ENCODE measurements at places on chromosomes 6 and 20.

GRCh38 chr20:6595704-6596103 is 171.8 kb upstream of the BMP2 start:
- no peaks in the 10 kb centered on the region for H3K4me1 ChIP-seq
- no peaks in the 10 kb centered on the region for H3K27me3 ChIP-seq
- H3K4me3 ChIP-seq = no peak overlapping the region
- no peak for DNase-seq
- no peak overlapping the region for H3K27ac ChIP-seq

DNA sequence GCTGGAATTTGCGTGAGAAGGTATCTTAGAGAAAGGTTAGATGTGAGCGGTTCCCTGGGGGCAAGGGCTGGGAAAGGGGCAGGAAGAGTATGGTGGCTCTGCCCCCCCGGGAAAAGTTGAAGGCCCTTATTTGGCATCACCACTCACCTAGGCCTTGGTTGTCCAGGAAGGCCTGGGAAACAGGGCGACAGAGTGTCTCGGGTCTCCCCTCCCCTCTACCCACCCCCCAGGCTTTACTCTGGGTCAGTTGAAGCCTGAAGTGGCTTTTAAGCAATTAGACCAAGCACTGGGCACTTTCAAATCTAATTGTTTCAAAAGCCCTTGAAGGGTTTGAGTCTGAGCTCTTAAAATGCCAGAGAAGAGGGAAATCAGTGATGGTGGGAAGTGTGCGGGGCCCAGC is 30.2 kb upstream of the FOXP4 start:
- no peak overlapping the region for H3K27ac ChIP-seq
- H3K27me3 ChIP-seq = peaks cover 33% of the 10 kb centered on the region
- H3K4me3 ChIP-seq = no peak overlapping the region
- DNase-seq = no peak
- no peaks in the 10 kb centered on the region for H3K36me3 ChIP-seq
- no peaks in the 10 kb centered on the region for H3K4me1 ChIP-seq

DNA sequence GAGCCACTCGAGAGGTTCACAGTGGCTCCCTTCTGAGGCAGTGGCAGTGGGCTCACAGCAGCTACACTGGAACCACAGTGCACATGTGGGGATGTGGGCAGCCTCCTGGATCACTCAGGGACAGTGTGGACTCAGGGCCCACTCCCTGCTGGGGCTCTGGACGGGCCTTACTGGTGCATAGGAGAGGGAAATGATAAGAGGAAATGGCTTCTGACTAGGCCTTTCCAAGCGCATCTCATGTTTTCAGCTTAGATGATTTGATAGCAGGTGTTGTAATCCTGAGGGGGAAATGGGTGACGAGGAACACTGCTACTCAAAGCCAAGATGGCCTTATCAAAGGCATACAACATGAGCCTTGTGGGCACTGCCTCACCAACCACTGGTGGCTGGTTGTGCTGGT is 44.0 kb downstream of the PANK2 start:
- no peaks in the 10 kb centered on the region for H3K27me3 ChIP-seq
- no peak overlapping the region for H3K4me3 ChIP-seq
- peak overlapping the region; percentile 0 for H3K27ac ChIP-seq
- peaks cover 15% of the 10 kb centered on the region for H3K4me1 ChIP-seq

- DNase-seq = peak; percentile 68
- peak overlapping the region; percentile 94 for H3K27ac ChIP-seq
- H3K27me3 ChIP-seq = no peaks in the 10 kb centered on the region
- peaks cover 55% of the 10 kb centered on the region for H3K4me1 ChIP-seq
- H3K4me3 ChIP-seq = peak overlapping the region; percentile 91
- peaks cover 12% of the 10 kb centered on the region for H3K36me3 ChIP-seq
Measured at GRCh38 chr6:89350281-89350966, 2.1 kb downstream of the UBE2J1 start.

DNA sequence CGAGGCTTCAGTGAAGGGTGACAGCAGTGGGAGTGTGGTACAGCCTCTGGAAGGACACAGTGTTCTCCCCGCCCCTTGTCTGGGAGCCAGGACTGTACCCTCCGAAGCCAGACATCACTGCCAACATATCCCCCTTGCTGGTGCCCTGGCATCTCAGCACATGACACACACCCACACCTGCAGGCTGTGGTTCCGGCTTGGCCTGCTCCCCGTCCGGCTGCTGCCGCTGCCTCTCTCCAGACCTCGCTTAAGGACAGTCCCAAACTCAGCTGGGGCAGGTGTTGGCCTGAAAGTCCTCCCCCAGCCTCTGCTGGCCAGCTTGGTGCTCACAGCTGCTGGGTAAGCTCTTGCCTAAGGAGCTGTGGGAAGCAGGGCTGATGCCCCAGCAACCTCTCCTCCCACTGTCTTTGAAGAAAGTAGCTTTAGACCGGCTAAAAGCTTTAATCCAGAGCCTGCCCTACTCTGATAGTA is 7.0 kb downstream of the EMILIN3 start:
- H3K4me1 ChIP-seq = no peaks in the 10 kb centered on the region
- peaks cover 2% of the 10 kb centered on the region for H3K27me3 ChIP-seq
- no peaks in the 10 kb centered on the region for H3K36me3 ChIP-seq
- H3K27ac ChIP-seq = no peak overlapping the region
- no peak for DNase-seq
